ENCODE measurements at places on chromosomes 2 and 18.

DNA sequence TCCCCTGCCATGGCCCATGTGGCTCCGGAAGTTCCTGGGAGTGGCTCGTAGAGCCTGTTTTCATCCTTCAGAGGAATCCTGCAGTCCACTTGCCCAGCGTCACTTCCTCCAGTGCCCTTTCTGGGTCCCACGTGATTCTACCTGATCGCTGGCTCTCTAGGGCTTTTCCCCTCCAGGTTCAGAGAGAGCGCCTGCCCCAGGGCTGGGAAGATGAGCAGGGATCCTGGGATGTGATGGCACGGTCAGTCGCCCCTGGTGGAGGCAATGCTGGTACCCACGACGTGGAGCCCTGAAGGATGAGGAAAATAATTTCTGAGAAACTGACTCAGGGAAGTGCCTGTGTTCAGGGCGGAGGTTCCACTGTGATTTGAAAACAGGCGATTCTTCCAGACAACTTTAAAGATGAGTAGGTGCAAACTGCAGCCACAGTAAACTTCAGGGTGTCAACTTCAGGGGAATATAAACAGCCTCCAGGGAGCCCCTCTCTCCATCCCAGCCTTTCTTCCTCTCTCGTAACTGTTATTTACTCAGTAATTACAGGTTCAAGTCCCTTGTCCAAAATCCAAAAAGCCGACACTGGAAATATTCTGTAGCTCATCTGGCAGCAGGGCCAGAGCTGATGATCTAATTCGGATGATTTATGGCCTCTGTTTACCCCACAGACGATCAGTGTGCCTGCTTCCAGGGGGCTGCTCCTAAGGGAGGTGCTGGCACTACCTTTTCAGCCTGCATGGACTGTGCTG lies 105.9 kb downstream of the AGAP1 start:
- DNase-seq, result no peak

DNA sequence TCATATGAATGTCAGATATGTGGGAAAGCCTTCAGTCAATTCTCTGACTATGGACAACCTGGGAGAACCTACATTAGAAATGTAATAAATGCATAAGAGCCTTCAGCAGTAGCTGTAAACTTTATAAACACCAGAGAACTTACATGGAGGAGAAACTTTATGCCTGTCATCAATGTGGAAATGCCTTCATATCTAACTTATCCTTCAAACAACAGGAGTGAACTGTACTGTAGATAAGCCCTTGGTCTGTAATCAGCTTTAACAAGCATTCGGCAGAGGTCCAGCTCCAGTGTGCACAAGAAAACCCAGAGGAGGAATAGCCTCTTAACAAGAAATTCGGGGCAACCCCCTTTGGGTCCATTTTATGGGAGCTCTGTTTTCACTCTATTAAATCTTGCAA lies 14.8 kb upstream of the UXS1 start:
- no peak for DNase-seq

DNA sequence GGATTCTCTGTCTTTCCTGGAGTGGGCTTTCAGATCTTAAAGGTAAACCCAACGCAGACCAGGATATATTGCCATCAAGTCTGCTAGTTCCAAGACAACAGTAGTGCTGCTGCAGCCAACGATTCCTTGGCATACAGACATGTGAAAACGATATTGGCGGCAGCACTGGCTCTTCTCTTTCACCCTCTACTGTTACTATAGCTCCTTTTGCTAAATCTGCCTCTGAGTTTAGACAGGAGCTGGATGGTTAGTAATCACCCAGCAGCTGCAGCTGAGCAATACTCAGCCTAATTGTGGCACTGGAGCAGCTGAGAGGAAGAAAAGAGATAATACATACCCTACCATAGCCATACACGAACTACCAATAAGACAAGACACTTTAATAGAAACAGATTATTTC lies 4.0 kb downstream of the YES1 start:
- peak; percentile 36 for DNase-seq

- DNase-seq, result no peak
Measured at GRCh38 chr2:230861552-230862255, 3.0 kb upstream of the ITM2C start.

DNA sequence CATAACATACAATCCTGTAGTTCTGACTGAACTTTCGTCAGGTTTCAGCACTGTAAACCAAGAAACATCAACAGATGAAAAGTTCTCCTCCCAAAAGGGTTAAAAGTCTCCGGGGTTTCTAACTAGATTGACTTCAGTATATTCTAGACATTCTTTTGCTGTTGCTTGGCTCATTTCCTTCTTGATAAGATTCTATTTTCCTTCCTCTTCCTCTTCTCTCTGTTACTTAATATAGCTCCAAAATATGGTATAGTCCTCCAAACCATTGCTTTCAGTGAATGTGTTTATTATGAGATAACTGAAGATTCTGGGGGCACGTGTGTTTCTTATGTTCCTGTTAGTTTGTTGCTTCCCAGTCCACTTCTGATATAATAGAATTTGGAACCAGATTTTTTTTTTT lies 46.4 kb upstream of the MAP4K3 start:
- DNase-seq, result no peak
